ENCODE measurements at places on chromosomes 6 and 20. TPM values are rescaled to one million over a fixed set of nuclear protein-coding genes. Genes with fewer than 3 reads are reported as not detected.

TMEM217 gene
- 0.81 TPM for total RNA-seq

- H3K27ac ChIP-seq = no peak overlapping the region
- H3K4me1 ChIP-seq = peaks cover 4% of the 10 kb centered on the region
- H3K27me3 ChIP-seq = no peaks in the 10 kb centered on the region
- no peak for DNase-seq
- no peaks in the 10 kb centered on the region for H3K36me3 ChIP-seq
Observed at GRCh38 chr6:87913974-87914373, 133.7 kb upstream of the SPACA1 start.

GRCh38 chr20:33209789-33210188 lies 7.4 kb upstream of the BPIFA3 start:
- no peak overlapping the region for H3K4me3 ChIP-seq
- H3K27ac ChIP-seq = no peak overlapping the region
- peaks cover 27% of the 10 kb centered on the region for H3K27me3 ChIP-seq
- H3K4me1 ChIP-seq = no peaks in the 10 kb centered on the region
- DNase-seq = peak; percentile 69

DNA sequence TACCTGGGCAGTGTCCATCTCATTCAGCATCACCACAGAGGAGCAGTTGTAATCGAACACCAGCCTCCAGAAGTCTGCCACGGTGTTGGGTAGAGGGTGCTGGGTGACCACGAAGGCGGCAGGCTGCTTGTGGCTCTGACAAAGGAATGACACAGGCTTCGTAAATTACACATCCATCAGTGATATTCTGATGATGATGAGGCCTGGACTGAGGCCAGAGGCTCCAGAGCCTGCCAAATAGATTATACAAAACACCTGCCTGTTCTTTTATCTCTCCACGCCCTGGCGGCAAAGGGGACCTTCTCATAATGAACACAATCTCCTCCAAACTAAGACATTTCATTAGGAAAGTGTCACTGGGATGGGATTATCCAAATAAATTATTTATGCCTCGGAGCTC lies 480.2 kb upstream of the CHD6 start:
- no peaks in the 10 kb centered on the region for H3K27me3 ChIP-seq
- H3K36me3 ChIP-seq = no peaks in the 10 kb centered on the region
- DNase-seq = no peak
- H3K27ac ChIP-seq = no peak overlapping the region

DNA sequence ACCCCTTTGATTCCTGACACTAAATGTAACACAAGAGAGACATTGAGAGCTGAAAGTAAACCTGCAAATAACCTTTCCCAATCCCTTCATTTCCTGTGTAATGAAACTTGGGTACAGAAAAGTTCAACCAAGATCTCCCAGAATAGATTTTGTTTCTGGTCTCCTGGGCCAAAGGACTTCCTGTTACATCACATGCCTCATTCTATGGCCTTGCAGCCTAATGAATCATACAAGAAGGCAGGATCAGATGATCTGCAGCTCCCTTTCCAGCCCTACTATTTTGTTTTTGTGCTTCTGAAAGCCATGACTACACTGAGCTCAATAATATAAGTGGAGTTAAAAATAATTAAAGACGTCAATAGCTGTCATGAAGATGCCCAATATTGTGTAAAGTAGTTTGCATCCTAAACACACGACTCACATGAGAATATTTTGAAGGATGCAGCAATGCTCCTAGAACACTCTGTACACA lies 73.4 kb upstream of the NOX3 start:
- peaks cover 32% of the 10 kb centered on the region for H3K4me1 ChIP-seq
- no peaks in the 10 kb centered on the region for H3K27me3 ChIP-seq
- H3K36me3 ChIP-seq = no peaks in the 10 kb centered on the region
- H3K4me3 ChIP-seq = no peak overlapping the region
- peak overlapping the region; percentile 60 for H3K27ac ChIP-seq

TREM2 gene
- total RNA-seq = not detected

- H3K27me3 ChIP-seq = no peaks in the 10 kb centered on the region
- H3K4me3 ChIP-seq = no peak overlapping the region
- no peak overlapping the region for H3K27ac ChIP-seq
- peaks cover 33% of the 10 kb centered on the region for H3K36me3 ChIP-seq
- H3K4me1 ChIP-seq = peaks cover 26% of the 10 kb centered on the region
- DNase-seq = no peak
Observed at GRCh38 chr20:51412951-51413481, 129.5 kb downstream of the NFATC2 start.

DNA sequence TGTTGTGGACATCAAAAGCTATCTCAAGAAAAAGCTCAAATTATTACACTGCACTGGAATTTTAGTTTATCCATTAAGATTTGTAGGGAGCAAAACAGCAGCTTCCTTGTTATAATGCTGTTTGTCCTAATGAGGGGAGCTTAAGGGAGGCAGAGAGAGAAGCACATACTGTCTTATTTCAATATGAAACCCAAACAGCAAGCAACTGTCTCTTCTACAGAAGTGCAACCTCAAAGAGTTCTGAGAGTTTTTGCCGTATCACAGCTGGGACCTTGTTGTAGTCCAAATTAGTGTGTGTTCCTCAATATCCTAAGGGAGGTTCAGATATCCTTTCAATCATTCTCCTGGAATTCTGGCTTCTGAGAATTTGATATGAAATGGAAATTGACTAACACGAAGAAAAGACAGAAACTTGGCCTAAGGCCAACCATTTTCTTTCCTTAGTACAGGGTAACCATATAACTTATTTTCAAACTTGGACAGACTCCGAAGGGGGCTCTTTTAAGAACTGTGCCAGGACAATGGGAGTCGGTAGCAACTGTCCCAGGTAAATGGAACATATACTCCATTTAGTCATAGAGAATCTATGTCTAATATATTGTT lies 149.3 kb upstream of the CCN2 start:
- no peak overlapping the region for H3K4me3 ChIP-seq
- no peak overlapping the region for H3K27ac ChIP-seq
- no peaks in the 10 kb centered on the region for H3K27me3 ChIP-seq
- H3K4me1 ChIP-seq = no peaks in the 10 kb centered on the region
- DNase-seq = no peak

DNA sequence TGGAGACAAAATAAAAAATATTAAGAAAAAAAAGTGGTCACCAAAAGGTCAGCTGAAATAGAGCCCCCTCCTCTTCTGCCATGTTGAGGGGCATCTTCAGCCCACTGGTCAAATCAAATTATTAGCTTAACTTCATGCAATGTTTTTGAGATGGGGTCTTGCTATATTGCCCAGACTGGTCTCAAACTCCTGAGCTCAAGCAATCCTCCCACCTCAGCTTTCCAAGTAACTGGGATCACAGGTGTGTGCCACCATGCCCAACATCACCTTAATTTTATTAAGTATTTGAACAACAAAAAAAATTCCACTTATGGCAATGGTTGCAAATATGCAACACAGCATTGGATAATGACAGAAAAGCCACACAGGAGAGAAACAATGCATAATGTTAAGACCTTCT lies 99.3 kb upstream of the BEND3 start:
- H3K27ac ChIP-seq = no peak overlapping the region
- DNase-seq = no peak
- peaks cover 2% of the 10 kb centered on the region for H3K36me3 ChIP-seq
- peaks cover 3% of the 10 kb centered on the region for H3K4me1 ChIP-seq
- no peaks in the 10 kb centered on the region for H3K27me3 ChIP-seq
- H3K4me3 ChIP-seq = no peak overlapping the region

SAPCD1 gene
- 9.8 TPM for total RNA-seq

HDAC2 gene
- total RNA-seq = 82.3 TPM

UBD gene
- total RNA-seq = not detected

- H3K36me3 ChIP-seq = peaks cover 26% of the 10 kb centered on the region
- H3K4me1 ChIP-seq = peaks cover 54% of the 10 kb centered on the region
- H3K27ac ChIP-seq = peak overlapping the region; percentile 11
- H3K27me3 ChIP-seq = no peaks in the 10 kb centered on the region
Observed at GRCh38 chr20:45016089-45016671, 49.9 kb downstream of the STK4 start.

DNA sequence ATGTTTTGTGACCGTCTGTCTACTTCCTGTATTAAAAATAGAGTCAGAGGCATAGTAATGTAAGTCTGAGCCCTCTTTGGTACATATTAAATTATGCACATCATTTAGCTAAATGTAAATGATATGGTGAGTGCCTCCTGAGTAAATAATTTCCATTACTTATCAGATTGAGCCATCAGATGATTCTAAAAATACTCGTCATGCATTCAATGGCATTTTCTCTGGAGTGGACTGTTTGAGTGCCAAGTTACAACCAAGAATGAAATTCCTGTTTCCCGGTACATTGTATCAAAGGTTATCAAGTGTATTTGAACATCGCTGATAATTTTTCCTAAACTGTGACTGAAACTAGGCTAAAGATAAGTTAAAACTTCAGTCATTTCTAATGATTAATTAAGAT lies 81.0 kb downstream of the AKAP7 start:
- H3K27ac ChIP-seq = no peak overlapping the region
- peaks cover 6% of the 10 kb centered on the region for H3K36me3 ChIP-seq
- no peaks in the 10 kb centered on the region for H3K27me3 ChIP-seq
- peaks cover 44% of the 10 kb centered on the region for H3K4me1 ChIP-seq
- H3K4me3 ChIP-seq = no peak overlapping the region

COL9A1 gene
- not detected for total RNA-seq

- no peak overlapping the region for H3K27ac ChIP-seq
- DNase-seq = no peak
- H3K4me3 ChIP-seq = no peak overlapping the region
- no peaks in the 10 kb centered on the region for H3K4me1 ChIP-seq
Observed at GRCh38 chr20:38196592-38196991, 31.5 kb upstream of the TGM2 start.

GRCh38 chr6:49551866-49552129 lies 1.3 kb downstream of the C6orf141 start:
- no peak overlapping the region for H3K27ac ChIP-seq
- peaks cover 29% of the 10 kb centered on the region for H3K27me3 ChIP-seq
- peak overlapping the region; percentile 61 for H3K4me3 ChIP-seq
- no peaks in the 10 kb centered on the region for H3K36me3 ChIP-seq
- H3K4me1 ChIP-seq = peaks cover 30% of the 10 kb centered on the region

Measured in activated naive CD4-positive, alpha-beta T cell treated with anti-CD3 and anti-CD28 coated beads for 36 hours (primary cell).